GM12864 (cell line): ENCODE measurements at places on chromosomes 5 and 9.

GRCh38 chr5:96516631-96517071, 83.6 kb upstream of the PCSK1 start:
- DNase-seq: no peak

GRCh38 chr9:93028448-93029006, 30.0 kb upstream of the SUSD3 start:
- peak; percentile 7 for DNase-seq

GRCh38 chr5:52963636-52964035, 25.5 kb upstream of the ITGA2 start:
- no peak for DNase-seq

DNA sequence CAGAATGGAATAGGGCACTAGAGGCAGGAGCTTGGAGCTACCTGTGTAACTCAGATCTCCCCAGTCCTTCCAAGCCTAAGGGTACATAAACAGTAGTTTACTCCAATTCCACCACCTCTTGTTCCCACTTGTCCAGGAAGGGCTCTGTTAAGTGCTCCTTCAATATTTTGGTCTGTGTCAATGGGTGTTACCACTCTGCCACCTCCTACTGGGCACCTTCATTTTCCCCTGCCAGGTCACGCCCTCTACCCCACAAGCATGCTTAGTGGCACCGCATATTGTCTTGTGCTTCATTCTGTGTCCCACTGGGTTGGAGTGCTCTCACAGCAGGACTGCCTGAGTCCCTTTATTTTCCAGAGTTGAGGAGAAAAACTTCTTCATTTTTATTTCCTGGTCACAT, 459.8 kb downstream of the ARHGEF28 start:
- DNase-seq: no peak

- no peak for DNase-seq
Observed at GRCh38 chr5:135826221-135826525, 8.3 kb upstream of the SLC25A48 start.

DNA sequence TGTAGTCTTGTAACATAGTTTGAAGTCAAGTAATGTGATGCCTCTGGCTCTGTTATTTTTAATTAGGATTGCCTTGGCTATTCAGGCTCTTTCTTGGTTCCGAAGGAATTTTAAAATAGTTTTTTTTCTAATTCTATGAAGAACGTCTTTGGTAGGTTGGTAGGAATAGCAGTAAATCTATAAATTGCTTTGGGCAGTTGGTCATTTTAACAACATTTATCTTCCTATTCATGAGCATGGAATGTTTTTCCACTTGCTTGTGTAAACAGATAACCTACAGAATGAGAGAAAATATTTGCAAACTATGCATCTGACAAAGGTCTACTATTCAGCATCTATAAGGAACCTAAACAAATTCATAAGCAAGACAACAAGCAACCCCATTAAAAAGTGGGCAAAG, 173.2 kb upstream of the TRPC7 start:
- no peak for DNase-seq

- no peak for DNase-seq
Observed at GRCh38 chr5:130975847-130976246, 189.2 kb downstream of the HINT1 start.

GRCh38 chr5:14039063-14039462, 94.6 kb upstream of the DNAH5 start:
- DNase-seq: no peak

DNA sequence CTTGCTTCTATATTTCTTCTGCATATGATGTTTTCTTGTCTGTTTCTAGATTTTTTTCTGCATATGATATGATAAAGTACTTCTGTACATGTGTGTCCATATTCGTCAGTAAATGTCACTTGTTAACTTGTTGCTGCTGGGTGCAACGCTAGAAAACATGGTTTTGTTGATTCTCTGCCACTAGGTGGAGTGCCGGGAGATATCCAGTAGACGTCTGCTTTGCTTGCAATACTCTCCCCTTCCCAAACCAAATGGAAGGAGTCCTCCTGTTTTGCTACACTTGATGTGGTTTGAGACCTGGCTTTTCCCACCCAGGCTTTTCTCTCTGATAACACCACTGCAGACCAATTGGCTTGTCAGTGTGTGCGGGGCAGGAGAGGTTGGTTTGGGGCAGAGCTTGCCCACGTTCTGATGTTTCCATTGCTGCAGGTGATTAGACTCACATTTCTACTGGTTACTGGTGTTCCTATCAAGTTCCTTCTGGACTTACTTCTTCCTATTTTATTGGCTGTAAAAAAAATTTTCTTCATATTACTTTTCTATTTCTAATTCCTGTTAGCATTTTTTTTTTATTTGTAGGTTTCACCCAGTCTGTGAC, 900.0 kb upstream of the CDH10 start:
- DNase-seq: no peak

DNA sequence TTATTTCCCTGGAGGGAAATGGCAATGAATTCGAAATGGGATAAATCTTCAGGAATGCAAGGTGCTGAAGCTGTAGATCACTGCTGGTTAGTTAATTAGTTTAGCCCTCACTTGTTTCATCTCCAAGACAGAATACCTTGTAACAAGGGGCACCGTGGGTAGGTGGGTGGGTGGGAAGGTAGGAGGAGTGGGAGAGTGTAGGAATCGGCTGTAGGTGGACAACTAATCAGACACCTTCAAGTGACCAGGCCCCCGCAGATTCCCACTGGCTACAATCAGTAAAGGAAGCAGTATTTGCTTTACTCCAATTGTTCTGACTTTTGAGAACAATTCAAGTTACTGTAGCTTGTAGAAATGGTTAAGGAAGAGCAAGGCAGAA, 293.7 kb downstream of the TLE1 start:
- DNase-seq: no peak

DNA sequence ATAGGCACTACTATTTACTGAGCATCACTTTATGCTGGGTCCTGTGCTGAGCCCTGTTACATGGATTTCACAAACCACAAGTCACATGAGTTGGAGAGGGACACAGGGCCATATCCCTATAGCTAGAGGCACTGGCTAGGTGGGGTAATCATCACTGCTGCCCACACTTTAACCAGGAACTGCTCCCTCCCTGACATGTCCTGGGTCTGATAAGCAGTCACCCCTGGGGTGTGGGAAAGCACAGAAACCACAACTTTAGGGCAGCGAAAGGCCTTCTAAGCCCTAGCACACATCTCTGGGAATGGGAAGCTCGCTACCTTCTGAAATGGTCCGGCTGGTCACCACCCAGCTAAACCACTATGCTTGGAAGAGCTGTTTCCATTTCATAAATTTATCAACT, 15.0 kb downstream of the TBC1D2 start:
- no peak for DNase-seq

GRCh38 chr9:79686381-79687130, 114.8 kb downstream of the TLE4 start:
- no peak for DNase-seq

DNA sequence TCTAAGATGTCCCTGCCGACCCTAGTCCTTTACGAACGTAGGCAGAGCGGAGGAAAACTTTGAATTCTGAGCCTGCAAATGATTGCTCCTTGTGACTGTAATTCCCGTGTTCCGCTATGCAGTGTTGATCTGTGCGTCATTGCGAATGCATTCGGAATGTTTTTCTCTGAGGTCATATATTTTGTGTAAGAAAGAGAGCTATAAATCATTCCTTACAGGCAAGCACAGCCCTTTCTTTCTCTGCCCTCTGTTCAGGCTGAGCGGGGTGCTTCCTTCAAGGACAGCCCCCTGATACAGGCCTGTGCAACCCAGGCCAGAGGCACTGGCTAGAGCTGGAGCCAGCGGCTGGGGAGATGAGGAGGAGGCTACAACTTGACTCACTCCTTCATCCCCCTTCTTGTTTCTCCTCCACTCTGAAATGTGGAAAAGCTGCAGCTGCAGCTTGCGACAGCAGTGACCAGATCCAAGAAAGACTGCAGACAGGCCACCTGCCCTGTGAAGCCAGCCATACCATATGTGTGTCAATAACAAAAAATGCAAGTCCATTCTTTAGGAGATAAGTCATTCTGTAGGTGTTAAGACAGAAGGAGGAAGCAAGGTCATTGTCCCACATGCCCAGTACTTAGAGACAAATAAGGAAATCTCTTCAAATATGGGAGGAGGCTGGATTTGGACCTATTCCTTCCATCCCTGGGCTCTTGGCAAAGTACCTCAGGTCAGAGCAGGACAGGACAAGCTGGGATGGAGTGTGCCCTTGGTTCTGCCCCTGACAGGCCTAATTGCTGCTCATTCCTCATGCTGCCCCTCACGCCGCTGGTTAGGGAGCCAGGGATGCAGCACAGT, 345.7 kb upstream of the WWC1 start:
- DNase-seq: no peak

- DNase-seq: no peak
Observed at GRCh38 chr9:91913986-91914385, 36.0 kb downstream of the ROR2 start.

DNA sequence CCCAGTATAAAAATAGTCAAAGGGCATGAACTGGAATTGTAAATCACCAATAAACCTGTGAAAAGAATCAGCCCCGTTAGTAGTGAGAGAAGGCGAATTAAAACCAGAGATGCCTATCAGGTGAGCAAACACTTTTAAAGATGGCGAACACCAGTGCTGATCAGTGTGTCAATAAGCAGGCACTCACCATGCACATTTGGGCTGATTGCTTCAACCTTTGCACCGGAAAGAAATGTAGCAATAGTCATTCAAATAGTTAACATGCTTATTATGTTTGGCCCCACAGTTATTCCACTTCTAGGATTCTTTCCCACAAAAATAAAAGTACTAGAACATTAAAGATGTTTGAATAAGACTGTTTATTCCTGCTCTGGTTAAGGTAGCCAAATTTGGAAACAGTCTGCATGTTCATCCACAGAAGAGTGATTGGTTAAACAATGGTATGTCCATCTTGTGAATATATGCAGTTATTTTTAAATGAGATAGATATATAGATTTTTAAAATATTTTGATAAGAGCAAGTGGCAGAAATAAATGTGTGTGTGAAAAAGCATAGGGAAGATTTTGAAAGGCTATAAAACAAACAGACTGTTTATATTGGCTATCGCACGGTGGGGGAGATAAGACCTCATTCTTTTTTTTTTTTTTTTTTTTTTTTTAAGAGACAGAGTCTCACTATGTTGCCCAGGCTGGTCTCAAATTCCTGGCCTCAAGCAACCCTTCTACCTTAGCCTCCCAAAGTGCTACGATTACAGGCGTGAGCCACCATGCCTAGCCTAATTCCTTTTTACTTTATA, 112.2 kb downstream of the PIP5K1B start:
- no peak for DNase-seq

- DNase-seq: no peak
Observed at GRCh38 chr5:94288937-94289336, 329.5 kb downstream of the KIAA0825 start.

DNA sequence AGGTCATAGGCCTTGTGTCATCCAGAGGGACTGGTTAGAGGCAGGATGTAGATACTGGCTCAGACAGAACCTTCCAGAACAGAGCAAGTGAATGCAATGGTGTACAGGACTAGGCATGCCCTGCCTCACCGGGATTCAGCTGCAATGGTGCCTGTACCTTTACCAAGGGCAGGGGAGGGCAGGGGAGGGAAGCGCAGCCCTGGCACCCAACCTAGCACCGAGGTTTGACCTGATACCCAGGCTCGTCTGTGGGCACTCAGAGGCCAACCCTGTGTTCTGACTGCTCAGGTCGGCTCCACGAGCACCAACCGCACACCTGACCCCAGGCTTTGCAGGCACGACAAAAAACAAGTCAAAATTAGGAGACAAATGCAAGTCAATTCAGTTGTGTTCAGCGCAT, 47.3 kb upstream of the GFPT2 start:
- DNase-seq: no peak

GRCh38 chr9:85268131-85268530, 473.6 kb downstream of the AGTPBP1 start:
- DNase-seq: no peak

DNA sequence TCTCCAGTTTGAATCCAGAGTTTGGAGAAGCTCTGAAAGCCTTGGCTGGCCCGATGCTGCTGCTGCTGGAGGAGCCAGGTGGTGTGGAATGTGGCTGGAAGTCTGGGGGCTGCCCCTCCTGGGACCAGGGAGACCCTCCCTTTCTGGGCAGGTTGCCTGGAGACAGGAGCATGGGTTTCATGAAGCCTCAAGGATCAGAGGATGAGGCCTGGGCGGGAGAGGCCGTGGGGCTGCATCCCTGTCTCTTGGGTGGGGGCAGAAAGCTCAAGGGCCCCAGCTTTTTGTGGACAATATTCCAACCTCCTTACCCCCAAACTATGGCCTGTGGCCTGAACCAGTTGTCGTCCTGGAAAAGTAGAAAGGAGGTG, 10.1 kb downstream of the FGF18 start:
- DNase-seq: no peak

DNA sequence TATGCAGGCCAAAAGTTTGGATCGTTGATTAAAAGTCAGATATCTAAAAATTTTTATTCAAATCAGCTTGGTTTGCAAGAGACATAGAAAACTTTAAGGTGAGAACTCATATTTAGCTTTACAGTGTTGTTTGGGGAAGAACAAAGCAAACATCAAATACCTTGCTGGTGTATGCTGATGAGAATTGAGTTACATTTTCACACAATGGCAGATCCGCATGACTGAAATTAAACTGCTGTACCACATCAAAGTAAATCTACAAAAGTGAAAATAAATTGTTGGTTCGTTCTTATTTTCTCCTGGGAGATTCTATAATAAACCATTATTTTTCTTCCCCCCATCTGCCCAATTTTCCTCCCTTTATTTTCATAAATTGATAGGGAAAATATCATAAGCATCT, 198.2 kb upstream of the PCSK5 start:
- DNase-seq: no peak

GRCh38 chr9:127264462-127265219, at the start of gene GARNL3:
GARNL3 (plus strand) TSS chr9:127264774; CDS start chr9:127264878, 104 bp downstream.
- DNase-seq: no peak

DNA sequence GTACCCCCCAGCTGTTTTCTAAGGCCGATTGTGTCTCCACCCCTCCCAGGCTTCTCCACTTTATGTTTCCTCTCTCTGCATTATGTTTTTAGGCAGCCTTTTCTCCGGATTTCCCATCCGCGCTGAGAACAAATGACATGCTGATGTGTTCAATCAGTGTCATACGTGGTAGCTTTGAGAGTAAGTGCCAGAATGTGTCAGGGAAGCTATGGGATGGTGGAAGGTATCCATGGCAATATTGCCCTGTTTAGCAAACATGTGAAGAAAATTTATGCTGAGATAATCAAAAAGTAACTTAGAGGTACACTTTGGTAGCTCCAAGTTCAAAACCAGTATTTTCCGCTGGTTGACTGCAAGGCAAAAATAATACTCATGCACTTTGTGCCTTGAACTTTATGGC, 36.6 kb upstream of the LECT2 start:
- DNase-seq: no peak

DNA sequence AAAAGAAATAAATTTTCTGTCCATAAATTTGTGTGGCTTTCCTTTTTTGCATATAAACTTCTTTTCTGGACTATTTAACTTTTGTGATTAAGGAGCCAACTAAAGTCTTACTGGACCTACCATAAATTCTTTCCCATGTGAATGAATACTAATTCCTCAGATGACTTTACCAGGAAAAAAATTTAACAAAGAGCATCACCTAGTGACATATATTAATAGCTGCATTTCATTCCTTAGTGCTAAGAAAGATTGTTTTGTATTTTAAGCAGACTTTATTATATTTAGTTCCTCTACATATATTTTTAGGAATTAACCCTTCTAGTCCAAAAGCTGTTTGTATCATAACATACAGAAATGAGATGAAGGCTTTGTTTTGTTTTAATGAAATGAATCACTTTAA, 64.4 kb downstream of the C9orf85 start:
- no peak for DNase-seq

- DNase-seq: no peak
Observed at GRCh38 chr9:13952906-13953305, 361.0 kb downstream of the NFIB start.

GRCh38 chr5:153793699-153794098, 245.0 kb downstream of the FAM114A2 start:
- no peak for DNase-seq
